BJ (cell line): ENCODE measurements at places on chromosomes 3 and 15.

DNA sequence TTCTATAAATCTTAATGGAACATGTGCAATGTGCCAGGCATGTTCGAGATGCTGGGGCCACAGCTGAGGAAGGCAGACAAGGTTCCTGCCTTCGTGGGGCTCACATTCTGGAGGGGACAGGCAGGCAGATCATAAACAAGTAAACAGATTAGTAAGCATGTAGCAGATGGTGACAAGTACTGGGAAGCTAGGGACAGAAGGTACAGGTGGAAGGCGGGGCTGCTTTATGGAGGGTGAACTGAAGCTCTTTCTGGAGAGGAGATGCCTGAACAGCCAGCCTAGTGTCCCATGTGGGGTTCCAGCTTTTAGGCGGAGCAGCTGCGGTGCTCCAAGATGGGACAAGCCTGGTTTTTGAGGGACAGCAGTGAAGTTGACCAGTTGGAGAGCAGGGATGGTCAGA, 74.7 kb upstream of the SNRK start:
- no peak for DNase-seq

- no peak for DNase-seq
These were observed 806 bp downstream of the KLHL25 start for GRCh38 chr15:85793641-85794597.

DNA sequence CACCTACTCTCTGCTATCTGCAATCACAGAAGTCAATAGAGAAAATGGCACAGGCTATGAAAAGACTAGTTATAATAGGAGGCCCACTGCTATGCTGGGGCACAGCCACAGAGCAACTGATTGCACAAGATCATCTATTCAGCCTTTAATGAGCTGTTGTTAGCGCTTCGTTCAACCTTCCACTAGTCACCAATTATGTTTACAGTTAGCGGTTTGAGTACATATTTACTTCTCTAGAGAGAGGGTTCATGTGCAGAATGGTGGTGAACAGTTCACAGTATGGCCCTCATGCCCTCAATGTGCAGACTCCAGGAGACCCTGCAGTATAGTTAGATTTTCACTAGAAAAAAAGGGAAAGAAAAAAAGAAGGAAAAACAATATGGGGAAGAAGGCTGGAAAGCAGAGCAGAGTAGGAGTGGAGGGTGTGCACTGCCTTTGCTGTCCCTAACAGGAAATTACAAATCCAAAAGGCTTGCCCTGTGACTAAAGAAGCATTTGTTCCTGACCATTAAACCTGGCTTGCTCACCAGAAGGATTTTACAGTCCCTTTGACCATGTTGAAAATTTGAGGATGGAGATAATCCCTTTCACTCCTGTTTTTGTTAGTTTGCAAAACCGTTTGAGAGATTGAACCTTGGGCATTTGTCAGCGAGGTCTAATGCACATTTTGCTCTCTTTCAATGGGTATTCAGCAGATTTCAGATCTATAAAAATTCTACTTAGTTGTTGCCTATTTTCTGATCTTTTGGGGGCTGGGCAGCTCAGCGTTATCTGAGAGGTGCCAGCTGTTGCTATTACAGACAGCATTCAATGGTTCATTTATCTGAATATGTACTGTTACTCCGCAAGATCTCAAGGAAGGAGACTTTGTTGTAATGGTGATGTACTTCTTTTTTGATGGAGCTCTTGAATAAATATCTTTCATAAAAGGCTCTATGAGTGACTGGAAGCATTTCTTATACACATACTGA, 296.1 kb downstream of the LSAMP start:
- DNase-seq, result no peak

DNA sequence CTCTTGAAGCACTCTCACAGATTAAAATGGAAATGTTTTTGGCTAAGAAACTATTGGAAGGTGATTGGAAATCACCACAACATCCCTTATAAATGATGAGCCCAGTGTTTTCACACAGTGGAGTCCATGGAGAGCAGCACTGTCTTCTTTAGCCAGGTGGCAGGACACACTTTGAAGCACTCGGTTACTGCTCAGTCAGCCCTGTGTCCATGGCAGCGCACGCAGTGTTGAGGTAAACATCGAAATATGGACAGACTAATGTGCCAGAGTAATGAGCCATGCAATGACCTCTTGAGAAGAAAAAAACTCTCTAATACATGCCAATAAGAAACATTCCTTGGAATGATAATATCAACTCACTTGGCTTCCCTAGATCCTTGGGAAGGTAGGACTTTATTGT, 66.6 kb downstream of the TGFBR2 start:
- no peak for DNase-seq
